ENCODE measurements at places on chromosomes 3 and 15.

DNA sequence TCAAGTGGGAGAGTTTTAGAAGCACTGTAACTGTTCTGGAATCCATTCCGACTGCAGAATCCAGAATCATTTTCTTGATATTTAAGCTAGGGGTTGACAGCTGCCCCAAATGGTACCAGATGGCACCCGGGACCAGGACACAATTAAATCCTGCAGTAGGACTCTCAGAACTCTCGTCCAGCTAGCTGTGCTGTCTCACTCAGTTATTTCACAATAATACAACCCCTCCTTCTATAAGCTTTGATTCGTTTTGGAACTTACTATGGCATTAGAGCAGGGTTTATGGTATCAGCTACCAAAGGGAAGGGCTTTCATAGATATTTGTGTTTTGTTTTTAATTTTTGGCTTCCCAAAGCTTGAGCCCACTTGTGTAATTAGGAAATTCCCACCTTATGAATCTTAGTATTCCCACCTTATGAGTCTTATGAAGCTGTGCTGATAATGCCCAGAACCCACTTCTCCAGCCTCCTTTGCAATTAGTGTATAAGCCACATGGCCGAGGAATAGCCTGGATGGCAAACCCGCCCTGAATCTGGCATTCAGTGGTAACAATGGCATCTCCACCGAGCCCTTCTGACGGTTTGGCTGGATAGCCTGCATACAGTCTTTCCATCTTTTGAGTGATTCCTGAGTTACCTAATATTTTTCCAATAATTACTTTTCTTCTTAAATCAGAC, 120.1 kb downstream of the UACA start:
- DNase-seq = no peak

- no peak for DNase-seq
These were observed 27.2 kb upstream of the LMOD3 start for GRCh38 chr3:69149586-69149985.

DNA sequence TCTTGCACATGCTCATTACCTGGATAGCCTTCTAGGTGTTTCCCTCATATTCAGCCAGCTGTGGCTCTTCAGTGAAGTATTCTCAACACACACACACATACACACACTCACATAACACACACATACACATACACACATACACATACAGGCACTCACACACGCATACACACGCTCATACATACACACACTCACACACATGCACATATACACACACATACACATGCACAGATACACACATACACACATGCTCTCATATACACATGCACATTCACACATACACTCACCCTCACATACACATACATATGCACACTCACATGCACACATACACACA, 41.2 kb downstream of the GRK7 start:
- DNase-seq = no peak

DNA sequence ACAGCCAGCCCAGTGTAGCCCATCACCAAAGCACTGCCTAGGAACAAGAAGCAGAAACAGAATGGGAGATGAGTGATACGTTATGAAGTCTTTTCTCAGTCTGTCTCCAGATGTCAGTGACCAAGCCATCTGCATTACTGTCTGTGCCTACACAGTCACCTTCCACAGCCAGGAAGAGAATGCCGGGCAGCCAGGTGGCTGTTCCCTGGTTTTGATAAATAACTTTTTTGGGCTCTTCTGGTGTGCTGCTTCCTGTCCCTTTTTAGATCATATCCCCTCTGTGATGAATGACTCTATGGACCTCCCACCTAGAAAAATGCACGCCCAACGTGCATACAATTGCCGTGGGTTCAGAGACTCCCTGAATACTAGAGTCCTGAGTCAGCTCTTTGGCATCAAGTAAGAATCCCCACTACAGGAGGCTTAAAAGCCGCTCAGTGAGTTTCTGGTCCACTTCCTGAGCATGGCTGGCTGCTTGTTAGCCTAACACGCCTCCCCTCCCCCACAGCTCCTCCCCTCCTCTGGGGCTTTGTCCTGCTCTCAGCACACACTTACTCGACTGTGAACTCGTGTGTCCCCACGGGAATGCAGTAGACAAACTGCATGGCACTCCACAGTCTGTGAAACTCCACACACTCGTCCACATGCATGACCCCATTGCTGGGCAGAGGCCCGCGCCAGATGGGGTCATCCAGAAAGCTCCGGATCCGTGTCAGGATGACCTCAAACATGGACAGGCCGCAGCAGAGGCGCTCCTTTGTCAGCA, 34.7 kb downstream of the NIPA2 start:
- no peak for DNase-seq
